Occipital lobe (tissue), 3 donors: ENCODE measurements at places on chromosomes 1 and 21. TPM values are rescaled to one million over a fixed set of nuclear protein-coding genes. Genes with fewer than 3 reads are reported as not detected.

FMN2 gene
- total RNA-seq = 61.1 TPM

PERM1 gene
- 0.47 TPM for total RNA-seq

GJB4 gene
- not detected for total RNA-seq

OLFM3 gene
- total RNA-seq = 32.4 TPM

PHGDH gene
- 19.0 TPM for total RNA-seq

HSD3B1 gene
- total RNA-seq = not detected

DNAJC16 gene
- total RNA-seq = 13.1 TPM

TIE1 gene
- 7.0 TPM for total RNA-seq

DLGAP3 gene
- 3.1 TPM for total RNA-seq

DENND2D gene
- 0.94 TPM for total RNA-seq

F11R gene
- total RNA-seq = 10.9 TPM

RAB25 gene
- not detected for total RNA-seq

PPM1J gene
- total RNA-seq = 4.4 TPM

MYCL gene
- 12.5 TPM for total RNA-seq
